ENCODE measurements at places on chromosomes 3 and 15.
A peak's percentile ranks its signal among the peaks of the same experiment; 100 is the strongest.

DNA sequence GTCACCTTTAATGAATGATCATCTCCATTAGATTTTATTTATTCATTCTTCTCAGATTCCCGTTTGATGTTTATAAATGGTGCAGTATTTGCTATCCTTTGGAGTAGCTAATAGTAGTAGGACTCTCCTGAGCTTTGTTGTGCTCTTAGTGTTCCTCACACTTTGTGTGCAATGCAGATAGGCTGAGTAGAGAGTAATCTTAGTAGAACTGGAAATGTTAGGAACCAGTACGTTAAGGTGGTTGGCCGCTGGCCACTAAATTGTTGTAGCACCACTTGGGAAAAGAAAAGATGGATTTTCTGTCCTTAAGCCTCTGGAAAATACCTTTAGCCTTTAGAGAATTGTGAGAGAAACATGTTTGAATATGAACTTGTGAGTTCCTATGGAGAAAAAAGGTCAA, 19.9 kb upstream of the EBLN2 start:
- no peak for DNase-seq

GRCh38 chr3:179510496-179510895, 52.2 kb upstream of the ACTL6A start:
- no peak for DNase-seq

- DNase-seq = peak; percentile 24
Measured at GRCh38 chr3:46406788-46407611, at the start of the genes CCR5AS and CCRL2. Gene CCR5AS, minus strand, starts transcription at chr3:46407066. Gene CCRL2, plus strand, starts transcription at chr3:46407259. Its CDS starts 821 bp downstream, at chr3:46408080.

DNA sequence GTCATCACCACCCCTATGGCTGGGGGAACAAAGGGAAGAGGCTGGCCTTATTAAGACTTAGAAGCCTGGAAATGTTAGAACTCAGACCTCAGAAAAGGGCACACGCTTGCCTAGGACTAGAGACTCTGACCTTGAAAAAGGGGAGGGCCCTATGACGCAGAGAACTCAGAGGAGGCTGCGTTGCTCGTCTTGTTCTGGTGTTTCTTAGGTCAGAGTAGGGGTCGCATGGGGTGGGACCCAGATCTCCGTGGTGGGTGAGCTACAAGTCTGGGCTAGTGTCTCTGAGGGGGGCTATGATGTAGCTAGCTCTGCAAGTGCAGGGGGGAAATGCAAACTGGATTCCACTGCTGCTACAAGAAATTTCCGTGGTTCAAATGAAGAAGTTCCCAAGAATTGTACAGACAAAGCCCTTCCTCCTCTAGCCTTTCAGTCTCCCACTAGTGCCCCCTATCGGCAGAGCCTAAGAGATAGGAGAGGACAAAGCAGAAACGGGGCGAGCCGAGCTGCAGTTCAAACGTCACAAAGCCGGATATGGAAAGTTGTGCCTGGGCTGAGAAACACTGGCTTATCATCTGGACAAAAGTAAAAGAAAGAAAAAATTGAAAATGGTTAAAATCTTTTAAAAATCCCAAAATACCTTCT, 392.9 kb upstream of the ROBO2 start:
- DNase-seq = no peak

DNA sequence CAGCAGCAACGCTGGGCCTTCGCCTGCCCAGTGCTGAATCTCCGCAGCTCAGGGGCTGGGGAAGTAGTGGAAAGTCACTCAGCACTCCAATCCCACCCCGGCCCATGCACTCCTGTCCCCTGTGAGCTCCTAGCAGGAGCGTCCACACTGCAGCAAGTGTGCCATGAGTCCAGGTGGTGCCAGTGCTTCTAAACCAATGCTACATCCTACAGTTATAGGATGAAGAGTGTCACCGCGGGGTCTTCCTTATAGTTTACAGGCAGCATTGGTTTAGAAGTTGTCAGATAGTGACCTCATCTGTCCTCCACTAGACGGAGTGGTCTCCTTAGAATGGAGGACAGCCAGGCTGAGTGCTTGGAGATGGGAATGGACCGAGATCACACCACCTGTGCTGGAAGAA, 221.4 kb downstream of the GABRB3 start:
- no peak for DNase-seq

- peak; percentile 88 for DNase-seq
Measured at GRCh38 chr3:56683122-56683817, at the start of gene TASOR. Gene TASOR, minus strand, starts transcription at chr3:56683265. Its CDS starts 259 bp downstream, at chr3:56683006.

DNA sequence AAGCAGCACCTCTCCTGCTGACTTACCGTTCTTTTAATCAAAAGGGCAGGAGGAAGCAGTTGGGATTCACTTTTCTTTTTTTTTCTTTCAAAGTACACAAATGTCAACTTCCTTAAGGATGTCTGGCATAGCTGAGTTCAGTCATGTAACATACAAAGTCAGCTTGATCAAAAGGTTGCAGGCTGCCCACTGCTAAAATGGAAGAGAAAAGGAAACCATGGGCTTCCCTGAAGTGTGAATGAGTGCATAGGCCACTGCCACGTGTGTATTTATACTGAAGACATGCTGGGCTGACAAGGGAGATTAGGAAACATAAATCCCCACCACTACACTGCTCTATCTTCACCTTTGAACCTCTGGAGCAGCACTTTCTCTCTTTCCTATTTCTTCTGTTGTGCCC, 312.5 kb downstream of the TIGIT start:
- DNase-seq = no peak

DNA sequence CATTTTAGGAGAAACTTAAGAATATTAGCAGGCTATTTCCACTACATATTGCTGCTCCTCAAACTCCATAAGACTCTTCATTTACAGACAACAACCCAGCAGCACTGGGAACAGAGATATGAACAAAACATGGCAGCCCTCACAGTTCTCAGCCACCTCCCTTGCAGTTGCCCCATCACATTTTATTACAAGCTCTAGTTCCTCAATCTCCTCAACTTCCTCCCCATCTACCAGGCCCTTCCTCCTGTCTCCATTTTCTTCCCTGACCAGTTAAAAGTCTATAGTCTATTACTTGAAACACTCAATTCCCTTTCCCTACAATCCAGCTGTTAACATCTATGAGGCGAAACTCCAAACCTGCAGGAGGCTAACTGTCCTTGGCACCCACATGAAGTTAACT, 412.5 kb downstream of the TBC1D5 start:
- DNase-seq = no peak

GRCh38 chr15:76258460-76258859, 52.8 kb downstream of the ETFA start:
- no peak for DNase-seq

DNA sequence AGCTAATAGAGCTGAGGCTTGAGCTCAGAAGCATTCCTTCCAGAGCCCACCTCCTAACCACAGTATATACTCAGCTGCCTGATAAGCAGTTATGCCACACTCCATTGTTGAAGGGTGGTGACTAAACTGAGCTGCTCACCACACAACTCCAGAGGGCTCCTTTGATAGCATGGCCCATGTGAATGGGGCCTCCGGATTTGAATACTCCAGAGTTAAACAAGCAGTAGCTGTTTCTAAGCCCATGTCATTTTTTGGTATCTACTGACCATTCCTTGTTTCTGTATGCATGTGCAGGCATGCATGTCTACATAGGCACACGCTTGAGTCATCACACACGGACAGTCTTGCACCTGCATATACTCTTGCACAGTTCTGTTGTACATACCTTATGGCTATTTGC, 28.9 kb downstream of the IGSF10 start:
- DNase-seq = no peak
